Amygdala (tissue), 56 donors: ENCODE measurements at places on chromosomes 16 and 17.

GRCh38 chr17:15271741-15272140, 6.6 kb upstream of the PMP22 start:
- DNase-seq: no peak

- DNase-seq: no peak
Measured at GRCh38 chr17:45758544-45758943, 25.6 kb upstream of the CRHR1 start.

DNA sequence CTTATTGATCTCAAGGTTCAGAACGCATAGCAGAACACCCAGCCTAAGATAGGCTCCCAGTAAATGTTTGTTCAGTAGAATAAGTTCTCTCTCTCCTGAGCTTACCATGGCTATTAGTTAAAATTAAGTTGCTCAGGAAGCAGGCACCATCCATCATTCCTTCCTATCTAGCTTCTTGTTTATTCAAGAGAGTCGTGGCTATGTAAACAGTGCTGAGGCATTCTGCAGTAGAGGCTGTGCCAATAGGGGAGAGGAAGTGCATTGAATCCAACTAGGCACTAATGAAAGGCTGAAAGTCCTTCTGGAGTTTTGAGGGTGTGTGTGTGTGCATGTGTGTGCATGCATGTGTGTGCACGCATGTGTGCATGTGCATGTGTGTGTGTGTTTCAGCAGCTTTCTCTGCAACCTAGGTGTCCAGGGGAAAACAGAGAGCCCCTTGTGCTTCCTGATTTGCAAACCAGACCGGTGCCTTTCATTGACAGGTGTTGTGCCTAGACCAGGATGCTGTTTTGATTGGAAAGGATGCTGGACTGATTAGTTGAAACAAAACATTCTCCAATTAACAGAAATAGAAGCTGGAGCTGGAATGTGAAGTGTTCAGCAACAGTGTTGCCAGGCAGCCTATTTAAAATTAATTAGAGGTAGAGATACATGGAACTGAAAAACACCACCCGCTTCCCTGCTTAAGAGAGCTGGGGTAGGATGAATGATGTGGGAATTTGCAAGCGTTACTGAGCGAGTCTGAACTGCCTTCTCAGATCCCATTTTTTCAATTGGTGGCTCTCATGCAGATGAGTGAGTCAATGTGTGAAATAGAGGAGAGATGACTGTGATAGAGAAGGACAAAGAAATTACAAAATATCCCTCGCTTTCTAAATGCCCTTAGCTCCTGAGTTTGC, 103.3 kb upstream of the CLEC3A start:
- DNase-seq: no peak

DNA sequence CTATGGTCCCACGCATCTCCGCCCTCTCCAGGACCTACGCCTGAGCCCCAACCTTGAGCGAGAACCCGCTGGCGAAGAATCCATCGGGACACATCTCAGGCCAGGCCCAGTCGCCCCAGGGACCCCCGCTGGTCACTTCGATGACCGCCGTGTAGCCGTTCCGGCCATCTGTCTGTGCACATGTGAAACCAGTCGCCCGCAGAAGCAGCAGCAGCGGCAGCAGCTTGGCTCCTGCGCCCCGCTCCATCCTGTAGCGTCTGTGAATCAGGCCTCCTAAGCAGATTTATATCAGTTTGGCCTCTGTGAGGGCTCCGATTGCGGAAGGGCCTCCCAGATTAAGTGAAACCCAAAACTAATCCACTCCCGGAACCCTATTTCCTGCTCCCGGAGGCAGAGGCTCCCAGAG, at the start of gene VMO1:
Gene VMO1 (minus strand): TSS at position 259 of the 406 bp plus-strand sequence. CDS start 12 bp downstream, at position 247.
- DNase-seq: no peak

GRCh38 chr17:37239690-37240334, 136.0 kb upstream of the C17orf78 start:
- no peak for DNase-seq

- DNase-seq: no peak
Measured at GRCh38 chr16:5891296-5891695, 793.7 kb upstream of the EEF2KMT start.

DNA sequence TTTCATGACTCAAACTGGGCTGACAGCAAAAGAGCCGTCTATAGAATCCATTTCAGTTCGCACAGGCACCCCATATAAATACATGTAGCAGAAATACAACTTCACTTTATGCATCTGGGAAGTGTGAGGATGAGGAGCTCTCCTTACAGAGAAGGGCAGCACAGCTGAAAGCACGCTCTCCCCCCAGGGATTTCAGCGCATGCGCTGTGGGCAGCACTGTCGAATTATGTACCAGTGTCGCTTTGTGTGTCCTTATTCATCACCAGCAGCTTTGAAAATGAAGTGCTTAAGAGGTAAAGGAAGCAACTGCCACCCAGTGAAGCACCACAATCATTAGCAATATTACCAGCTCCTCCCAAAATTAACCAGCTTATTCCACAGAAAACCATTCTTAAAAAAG, 39.9 kb downstream of the CEP95 start:
- peak; percentile 16 for DNase-seq

DNA sequence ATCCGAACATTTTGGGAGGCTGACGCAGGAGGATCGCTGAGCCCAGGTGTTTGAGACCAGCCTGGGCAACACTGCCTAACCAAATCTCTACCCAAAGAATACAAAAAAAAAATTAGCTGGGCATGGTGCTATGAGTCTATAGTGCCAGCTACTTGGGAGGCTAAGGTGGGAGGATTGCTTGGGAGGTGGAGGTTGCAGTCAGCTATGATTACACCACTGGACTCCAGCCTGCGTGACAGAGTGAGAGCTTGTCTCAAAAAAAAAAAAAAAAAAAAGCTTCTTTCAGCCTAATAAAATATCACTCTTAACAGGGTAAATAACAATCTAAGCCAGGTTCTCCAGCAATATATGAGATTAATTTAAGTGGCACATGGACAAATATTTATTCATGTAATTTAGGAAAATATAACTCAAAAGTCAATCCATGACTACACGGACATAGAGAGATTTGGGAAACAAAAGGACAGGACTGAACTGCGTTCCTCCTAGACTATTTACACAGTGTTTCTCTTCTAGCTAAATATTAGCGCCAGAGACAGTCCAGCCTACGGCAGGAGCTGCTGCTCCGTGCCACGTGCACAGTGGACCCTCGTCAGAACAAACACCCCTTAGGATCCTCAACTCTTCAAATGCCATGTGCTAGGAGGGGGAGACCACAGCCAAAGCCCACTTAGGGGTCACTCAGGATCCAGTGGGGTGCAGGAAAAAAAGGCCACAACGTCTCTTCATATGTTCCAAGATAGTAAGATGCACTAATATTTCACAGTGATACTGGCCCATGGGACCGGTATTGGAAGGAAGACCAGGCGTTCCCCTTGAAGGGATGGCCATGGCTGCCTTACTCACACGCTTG, 8.7 kb downstream of the USP36 start:
- no peak for DNase-seq

DNA sequence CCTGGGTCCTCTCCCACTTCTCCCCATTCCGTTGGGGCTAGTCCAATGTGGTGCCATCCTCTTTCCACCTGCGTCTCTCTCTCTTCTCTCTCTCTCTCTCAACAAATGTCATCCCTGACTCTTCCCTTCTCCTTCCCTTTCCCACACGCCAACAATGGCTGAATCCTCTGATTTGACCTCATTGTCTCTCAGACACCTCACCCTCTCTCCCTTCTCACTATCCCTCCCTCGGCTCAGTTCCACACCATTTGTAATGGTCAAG, 628 bp upstream of the ZNF18 start:
- no peak for DNase-seq

GRCh38 chr17:13407381-13407780, 194.3 kb downstream of the HS3ST3A1 start:
- no peak for DNase-seq

DNA sequence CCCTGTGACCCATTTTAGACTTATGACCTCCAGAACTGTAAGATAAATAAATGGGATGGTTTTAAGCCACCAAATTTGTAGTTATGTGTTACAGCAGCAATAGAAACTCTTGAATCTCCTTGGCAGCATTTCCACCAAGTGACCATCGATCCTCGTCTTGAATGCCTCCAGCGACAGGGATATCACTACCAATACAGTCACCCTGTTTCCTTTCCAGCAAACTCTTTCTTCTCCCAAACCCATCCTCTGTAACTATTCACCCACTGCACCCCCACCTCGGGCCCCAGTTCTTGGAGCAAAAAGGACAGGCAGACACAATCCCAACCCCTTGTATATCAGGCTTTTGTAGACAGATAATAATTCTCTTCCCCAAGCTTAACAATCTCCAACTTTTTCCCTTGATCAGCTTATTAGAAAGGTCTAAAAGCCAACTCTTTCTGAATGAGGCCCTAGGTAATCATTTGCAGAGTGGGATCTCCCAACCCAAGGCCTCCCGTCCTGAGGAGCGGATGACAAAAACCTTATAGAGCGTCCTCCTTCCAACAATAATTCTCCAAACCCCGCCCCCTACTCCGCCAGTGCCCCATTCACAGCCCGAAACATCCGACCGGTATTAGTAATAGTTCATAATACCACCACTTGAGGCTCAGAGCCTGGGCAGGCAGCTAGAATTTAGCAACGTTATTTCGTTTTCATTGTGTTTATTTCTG, 14.7 kb upstream of the PLLP start:
- no peak for DNase-seq

DNA sequence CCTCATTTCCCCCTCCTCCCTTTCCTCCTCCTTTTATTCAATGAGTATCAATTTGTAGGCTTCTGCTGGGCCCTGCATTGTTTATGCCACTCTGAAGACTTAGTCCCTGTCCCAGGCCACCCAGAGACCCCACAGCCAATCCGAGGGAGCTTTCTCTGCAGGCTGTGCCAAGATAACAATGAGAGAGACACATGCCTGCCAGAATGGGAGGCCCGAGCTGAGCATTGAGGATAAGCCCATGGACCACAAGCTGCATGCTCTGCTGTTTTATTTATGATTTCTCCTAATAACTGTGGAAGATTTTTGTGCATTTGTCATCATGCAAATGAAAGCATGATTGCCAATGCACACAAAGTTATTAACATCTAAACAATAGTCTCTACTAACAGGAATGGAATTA, 3.0 kb downstream of the RCVRN start:
- DNase-seq: no peak

DNA sequence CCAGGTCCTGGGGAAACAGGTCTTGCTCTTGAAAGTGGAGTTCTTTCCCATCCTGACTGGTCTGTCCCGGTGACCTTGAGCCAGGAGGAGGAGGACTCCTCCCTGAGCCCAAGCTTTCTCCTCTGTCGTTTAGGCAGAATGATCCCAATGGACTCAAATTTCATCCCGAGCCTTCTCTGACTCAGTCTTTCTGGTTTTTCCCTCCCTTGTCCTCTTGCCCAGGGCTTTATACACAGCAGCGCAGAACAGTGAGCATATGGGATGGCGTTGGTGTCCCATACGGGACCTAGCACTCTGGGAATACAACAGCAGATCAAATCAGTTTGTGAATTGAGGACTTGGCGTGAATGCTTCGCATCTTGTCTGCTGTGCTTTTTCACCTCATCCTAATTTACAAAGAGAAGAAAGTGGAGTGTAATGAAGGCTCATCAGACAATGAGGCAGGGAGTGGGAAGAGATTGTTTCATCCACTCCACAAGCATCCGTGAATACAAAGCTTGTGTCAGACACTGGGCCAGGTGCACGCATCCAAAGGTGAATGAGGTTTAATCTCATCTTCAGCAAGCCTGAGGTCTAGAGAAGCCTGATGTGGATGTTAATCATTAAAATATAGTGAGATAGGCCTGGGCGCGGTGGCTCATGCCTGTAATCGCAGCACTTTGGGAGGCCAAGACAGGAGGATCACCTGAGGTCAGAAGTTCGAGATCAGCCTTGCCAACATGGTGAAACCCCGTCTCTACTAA, 1.1 kb upstream of the XYLT1 start:
- DNase-seq: no peak
